NCI-H2171 (cell line): ENCODE measurements at places on chromosomes 3 and 15.
A peak's percentile ranks its signal among the peaks of the same experiment; 100 is the strongest.

DNA sequence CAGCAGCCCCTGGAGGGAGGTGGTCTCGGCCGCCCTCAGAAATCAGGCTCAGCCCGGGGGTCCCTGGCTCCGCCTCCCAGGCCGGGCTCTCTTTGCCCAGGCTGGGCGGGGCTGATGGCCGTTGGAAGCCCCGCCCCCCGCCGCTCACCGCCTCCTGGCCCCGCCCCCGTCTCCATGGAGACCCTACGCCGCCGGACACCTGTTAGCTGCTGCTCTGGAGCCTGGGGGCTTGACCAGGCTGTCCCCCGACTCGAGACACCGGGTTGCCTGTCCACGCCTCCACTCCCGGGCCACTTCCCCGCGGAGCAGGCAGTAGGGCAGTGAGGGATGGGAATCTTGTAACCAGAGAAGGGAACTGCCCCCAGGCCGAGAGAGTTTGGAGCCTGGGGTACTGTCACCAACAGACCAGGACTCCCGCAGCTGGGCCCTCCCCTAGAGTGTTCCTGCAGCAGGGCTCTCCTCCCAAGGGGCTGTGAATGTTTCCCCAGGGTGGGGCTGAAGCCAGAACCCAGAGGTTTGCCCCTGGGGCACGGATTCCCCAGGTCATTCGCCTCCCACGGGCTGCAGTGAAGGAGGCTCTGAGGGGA, 27.8 kb upstream of the RPL32 start:
- DNase-seq = no peak

GRCh38 chr3:18393906-18394305, 31.2 kb downstream of the SATB1 start:
- DNase-seq = no peak

DNA sequence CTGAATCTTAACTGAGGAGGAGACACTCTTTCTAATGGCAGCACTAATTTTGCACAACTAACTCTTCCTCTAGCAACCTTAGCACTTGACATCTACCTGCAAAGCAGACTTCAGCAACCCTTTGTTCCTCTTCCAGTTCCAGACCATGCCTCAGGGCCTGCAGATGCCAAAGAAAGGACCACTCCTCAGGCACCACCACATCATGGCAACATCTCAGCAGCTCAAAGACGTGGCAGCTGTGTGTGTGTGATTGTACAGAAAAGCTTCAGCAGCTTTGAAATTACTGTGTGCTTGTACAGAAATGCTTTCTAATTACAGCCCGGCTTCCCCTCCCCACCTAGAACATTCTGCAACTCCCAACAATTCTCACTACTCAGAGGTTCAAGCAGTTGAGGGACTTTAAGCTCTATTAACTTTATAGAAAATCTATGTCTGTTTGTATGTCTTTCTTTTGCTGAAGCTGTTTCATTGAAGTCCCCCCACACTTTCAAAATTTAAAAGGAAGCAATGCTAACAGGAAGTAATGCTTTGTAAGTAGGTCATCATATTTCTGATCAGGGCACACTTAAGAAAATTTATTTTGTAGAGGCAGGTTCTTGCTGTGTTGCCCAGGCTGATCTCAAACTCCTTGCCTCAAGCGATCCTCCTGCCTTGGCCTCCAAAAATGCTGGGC, 115.2 kb downstream of the CD47 start:
- DNase-seq = no peak

- no peak for DNase-seq
Measured at GRCh38 chr3:169041677-169042171, 621.8 kb downstream of the MECOM start.

DNA sequence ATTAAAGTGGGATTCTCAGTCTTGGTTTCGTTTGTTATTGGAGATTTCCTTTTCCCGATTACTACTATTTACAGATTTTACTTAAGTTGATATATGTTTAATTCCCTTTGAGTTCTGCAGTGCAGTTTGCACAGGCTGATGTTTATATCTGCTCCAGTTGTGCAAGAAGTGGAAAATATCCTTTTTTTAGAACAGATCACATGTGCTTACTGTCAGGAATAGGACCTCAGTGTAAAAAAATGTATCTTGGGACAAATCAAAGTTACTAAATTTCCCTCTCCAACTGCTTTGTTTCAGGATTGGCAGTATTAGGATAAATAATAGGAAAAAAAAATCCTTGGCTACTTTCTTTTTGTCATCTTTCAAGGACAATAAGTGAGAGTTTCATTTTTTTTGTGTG, 6.9 kb downstream of the MITF start:
- no peak for DNase-seq

GRCh38 chr15:101497017-101497416, 7.5 kb upstream of the PCSK6 start:
- no peak for DNase-seq

DNA sequence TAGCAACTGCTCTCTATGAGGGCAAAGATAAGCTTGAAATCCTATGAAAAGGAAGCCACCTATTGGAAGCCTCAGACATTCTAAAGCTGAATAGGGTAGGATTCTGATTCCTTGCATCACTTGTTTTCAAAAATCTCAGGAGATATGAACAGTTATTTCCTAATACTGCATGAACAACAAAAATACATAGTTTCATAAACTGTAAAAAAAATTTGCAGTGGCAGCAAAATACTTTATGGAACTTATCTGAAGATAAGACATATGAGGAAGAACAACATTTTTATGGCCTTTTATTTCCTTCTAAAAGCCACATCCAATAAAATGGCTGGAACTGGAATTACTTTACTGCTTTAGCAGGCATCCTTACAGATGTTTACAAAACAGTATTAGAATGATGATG, 29.9 kb downstream of the AP3S2 start:
- no peak for DNase-seq

DNA sequence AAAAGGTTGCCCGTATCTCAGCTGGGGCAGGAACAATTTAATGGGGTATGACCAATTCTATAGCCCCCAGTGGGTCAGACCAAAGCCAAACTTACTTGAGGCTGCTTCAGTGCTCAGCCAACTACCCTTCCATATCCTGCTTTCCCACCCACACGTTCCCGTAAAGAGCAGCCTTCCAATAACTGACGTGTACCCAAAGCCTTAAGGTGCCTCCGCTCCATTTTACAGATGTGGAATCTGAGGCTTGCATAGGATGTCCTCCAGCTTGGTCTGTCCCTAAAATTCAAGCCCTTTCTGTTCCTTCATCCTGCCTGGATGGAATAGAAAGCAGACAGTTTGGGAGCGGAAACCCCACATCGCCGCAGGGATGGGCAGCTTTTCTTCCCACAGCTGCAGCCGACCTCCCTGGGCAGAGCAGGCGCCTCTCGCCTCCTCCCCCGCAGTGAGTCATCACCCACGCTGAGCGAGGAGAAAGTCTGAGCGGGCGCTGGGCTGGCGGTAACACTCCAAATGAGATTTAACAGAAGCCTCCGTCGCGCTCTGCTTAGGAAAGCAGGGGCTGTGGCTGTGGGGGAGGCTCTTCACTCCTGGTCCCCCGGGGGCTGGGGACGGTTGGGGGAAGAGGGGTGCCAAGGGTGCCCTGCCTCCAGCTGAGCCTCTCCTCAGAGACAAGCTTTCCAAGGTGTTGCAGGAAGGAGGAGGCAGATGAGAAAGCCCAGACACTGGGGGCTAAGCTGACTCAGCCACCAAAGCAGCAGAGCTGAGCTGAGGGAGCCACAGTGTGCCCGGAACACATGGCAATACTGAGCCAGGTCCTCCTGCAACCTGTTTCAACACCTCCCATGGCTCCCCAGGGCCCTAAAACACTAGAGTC, 57.8 kb upstream of the HRH1 start:
- peak; percentile 37 for DNase-seq

- no peak for DNase-seq
Measured at GRCh38 chr15:63967616-63968015, 78.7 kb downstream of the DAPK2 start.

DNA sequence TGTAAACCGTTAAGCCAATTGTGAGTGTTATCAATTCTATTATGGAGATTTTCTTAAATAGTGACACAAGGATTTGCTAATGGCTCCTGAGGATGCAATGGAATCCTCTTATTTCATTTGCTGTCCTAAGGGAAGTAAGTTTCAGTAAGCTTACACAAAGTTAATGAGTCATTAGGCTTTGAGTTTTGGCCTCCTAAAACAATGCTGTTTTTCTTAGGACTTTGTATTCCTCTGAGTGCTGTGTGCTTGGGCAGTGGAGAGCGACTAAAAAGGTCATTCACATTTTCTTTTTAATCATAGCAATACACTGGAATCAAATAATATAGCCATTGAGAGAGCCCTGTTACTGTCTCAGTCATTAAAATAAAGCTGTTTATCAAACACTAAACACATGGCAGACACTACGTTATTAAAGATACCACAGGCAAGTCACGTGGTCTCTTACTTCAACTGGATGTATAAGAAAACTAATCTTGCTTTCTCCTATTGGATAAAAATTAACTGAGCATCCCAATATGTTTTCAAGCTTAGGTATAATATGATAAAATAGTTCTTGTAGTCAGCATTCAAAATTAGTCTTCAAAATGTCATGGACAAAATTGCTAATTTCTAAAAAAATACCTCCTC, 290.8 kb downstream of the NLGN1 start:
- no peak for DNase-seq

DNA sequence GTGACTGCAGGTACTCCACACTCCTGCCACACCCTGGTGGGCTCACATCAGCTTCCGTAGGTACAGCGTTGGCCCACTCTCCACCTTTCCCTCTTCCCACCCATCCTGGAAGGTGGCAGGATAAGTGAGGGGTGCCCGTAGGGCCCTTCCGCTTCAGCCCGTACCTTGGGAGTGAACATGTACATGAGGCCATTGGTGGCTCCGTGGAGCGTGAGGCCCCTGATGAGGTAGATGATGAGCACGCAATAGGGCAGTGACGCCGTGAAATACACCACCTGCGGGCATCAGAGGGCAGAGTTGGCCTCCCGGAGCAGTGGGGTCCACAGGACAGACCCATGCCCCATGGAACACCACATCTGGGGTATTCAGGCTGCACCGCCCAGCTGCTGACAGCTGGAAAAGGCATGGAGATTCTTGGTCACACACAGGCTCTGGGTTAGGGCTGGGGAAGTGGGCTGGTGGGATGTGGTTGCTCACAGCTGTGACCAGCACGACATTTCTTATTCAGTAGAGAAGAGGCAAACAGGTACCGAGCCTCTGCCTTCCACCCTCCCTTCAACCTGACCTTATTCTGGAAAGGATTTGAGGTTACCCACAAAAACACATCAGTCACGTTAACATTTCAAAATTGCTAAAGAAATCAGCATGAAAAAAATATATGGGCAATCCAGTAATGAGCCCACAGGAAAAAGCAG, 23.8 kb downstream of the SLC6A20 start:
- no peak for DNase-seq

DNA sequence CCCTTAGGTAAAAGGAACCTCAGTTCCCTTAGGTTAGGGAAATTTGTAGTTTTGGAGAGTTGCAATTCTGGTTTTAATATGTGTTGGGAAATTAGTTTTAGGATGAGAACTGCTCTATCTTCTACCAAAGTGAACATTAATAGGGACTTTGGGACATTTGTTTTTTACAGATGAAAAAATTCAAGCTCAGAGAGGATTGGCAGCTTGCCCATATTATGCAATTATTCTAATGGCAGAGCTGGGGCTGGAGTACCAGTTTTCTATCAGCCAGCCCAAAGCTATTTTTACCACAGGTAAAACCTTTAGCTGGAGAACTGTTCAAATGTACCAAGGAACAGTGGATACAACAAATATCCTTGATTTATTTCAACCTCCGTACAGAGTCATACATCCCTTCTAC, 127.0 kb downstream of the CPNE4 start:
- no peak for DNase-seq

DNA sequence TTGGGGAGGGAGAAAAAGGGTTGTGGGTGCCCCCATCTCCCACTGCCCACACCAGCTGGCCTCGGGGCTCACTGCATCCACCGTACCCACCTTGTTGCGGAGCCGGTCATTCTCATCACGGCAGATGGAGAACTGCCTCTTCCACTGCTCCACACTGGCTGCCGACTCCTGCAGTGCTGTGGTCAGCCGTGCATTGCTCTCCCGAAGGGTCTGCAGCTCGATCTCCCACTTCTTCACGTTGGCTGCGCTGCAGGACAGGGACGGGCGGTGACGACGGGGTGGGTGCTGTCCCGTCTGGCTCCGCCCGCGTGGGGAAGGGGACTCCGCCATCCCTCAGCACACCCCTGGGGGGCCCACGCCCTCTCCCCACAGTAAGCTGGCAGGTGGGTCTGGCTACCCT, 45.1 kb downstream of the WHAMM start:
- no peak for DNase-seq

DNA sequence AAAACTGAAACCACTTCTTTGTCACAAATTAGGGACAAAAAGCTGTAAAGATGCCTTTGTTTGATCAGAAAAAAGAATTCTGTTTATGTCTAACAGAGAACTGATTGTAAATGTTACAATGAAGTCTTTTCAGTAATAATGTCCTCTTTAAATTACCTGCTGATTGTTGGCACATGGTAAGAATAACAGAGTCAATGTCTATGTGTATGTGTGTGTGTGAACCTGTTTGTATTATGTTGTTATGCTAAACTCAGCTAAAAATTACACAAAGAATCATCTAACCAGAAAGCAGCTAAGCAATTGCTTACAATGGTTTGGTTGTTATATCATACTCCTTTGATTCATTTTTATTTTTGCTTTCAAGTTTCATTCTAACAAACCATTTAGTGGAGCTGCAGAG, 159.1 kb upstream of the PDZRN3 start:
- no peak for DNase-seq

DNA sequence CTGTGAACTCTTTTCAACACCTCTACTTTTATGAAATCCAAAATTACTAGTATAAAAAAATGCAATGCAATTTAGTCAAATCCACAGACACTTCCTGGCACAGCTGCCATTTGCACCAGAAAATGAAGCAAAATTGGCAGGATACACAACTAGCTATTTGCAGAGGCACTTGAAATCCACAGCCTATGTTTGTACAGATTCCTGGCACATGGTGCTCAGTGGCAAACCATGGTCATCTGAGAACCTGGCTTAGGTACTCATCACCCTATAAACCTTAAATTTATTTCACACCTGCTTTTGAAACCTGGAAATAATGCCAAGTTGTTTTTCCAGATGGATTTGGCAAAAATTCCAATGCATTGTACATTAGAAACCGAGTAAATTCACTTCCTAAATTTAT, 20.2 kb upstream of the PPM1L start:
- no peak for DNase-seq

- DNase-seq = no peak
Measured at GRCh38 chr15:94237903-94238302, 6.5 kb downstream of the MCTP2 start.

- no peak for DNase-seq
Measured at GRCh38 chr3:170730071-170730812, 139.8 kb downstream of the RPL22L1 start.

DNA sequence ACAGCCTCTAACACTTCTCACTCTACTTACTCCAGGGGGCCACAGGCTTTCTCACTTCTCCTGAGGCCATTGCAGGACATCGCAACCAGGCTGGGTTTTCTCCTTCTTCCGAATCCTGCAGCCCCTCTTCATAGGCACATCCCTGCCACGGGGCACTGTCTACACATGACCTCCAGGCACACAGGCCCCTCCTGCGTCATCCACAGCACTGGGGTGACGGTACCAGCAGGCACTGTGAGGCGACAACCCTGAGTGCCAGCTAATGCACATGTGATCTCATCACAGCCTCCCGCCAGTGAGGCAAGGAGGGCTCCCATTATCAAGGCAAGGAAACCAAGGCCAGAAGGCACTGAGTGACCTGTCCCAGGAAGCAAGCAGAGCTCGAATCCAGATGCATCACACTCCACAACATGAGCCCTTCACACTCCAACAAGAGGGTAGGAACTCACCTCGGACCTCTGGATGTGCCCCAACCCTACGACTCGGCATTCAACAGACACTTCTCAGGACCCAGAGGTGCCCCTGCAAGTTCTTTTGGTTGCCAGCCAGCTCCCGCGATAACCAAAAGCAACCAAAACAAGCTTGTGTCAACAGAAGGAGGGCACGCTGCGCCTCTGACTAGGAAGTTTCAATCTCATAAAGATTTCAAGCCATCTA, 16.7 kb downstream of the FAM174B start:
- DNase-seq = no peak
